ENCODE measurements at places on chromosomes 5 and 9.

GRCh38 chr5:73327908-73328455 lies 120.6 kb downstream of the FOXD1 start:
- no peak for DNase-seq

- DNase-seq, result no peak
Observed at GRCh38 chr9:14103115-14103514, 210.8 kb downstream of the NFIB start.

DNA sequence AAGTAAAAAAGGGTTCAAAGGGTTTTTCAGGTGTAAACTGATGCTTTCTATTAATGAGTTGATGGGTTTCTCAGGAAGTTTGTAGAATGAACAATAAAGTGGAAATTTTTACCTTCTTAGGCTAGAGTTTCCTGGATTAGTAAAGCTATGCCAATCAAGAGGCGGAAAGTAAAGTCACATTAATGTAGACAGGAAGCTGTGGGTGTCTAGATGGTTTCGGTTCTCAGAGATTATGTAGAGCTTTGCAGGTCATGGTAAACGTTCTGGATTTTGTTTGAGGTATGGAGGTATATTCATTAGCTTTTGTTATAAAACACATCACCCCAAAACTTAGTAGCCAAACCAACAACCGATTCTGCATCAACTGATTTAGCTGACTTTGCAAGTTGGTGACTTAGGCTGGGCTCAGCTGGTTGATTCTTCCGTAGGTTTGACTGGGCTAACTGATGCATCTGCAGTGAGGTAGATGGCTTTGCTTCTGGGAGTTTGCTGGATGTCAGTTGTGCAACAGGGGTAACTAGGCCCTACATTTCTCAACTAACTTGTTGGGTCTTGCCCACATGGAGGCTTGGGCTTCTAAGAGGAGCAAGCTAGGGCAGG lies 273.8 kb downstream of the MSX2 start:
- no peak for DNase-seq

DNA sequence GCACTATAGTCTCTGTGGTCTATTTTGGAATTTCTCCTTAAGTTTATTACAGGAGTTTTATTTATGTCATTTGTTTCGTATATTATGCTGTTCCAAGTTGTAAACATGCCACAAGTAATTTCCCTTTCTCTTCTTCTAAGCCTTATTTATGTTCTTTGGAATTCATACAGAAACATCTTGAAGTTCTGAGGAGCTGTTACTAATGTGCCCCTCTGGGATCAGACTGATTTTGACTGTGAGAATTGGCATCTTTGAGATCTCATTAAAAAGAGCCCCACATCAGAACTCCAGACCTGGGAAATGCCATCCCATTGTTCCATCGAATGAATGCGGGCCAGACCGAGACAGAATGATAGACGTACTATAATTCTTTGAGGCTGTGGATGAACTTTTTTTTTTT lies 138.8 kb upstream of the CD180 start:
- DNase-seq, result no peak

- no peak for DNase-seq
Observed at GRCh38 chr5:173320259-173320658, 8.0 kb downstream of the STC2 start.

GRCh38 chr9:116494815-116495634 lies 192.1 kb upstream of the TRIM32 start:
- DNase-seq, result no peak

DNA sequence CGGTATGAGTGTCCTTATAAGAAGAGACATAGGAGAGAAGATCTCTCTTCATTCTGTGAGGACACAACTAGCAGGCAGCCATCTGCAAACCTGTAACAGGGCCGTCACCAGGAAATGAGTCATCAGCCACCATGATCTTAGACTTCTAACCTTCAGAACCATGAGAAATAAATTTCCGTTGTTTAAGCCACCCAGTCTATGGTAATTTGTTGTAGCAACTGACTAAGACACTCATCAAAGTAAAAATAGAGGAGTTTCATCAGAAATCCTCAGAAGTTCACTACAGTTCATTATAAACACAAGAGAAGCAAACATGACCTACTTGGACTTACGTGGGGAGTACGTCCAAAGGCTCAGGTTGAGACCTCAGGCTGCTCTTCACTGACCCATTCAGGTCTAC lies 357.7 kb downstream of the SEMA5A start:
- DNase-seq, result no peak

DNA sequence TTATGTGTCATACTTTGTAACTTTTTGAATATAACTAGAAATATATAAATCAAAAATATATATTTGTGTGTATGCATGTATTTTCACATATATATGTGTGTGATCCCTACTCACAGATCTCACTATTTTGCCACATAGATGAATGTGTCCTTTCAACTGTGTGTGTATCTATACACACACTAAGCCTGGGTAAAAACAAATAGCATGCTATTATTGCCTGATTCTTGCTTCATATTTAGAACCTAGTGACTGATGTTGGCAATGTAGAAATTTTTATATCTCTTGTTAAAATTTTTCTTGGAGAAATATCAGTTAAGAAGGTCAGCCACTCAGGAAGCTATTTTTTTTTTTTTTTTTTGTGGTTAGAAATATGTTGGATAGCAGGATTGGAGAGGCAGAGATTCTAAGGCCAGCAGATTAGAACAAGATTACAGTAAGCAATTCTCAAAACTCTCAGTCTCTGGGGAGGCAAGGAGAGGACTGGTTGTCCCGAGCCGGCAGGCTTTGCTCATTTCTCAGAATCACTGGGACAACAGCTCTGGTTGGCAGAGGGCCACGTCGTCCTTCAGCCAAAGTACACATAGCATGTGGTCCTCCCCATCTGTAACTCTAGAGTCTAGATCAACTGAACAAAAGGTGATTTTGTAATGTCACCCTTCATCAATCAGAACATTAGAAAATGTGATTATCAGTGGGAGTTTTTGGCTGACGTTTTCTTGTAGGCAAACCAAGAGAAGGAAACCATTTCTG lies 19.7 kb downstream of the C6 start:
- DNase-seq, result no peak

GRCh38 chr9:88258601-88259000 lies 120.3 kb upstream of the SPATA31C2 start:
- no peak for DNase-seq

Data from GM12891 (cell line).